ENCODE measurements at places on chromosomes 16 and 17. TPM values are rescaled to one million over a fixed set of nuclear protein-coding genes. Genes with fewer than 3 reads are reported as not detected.

UQCRC2 gene
- total RNA-seq, result 193 TPM

TBC1D28 gene
- not detected for total RNA-seq

PIMREG gene
- not detected for total RNA-seq

WDR90 gene
- total RNA-seq, result 19.2 TPM

TPSB2 gene
- total RNA-seq, result not detected

PIPOX gene
- 7.3 TPM for total RNA-seq

RHBDL1 gene
- total RNA-seq, result 1.4 TPM

IL21R gene
- 29.3 TPM for total RNA-seq

SCGB1C2 gene
- not detected for total RNA-seq

HCRT gene
- total RNA-seq, result not detected

SLC2A4 gene
- total RNA-seq, result not detected

DUSP3 gene
- total RNA-seq, result 11.6 TPM

MXRA7 gene
- 16.3 TPM for total RNA-seq

KRTAP3-2 gene
- not detected for total RNA-seq

RNF222 gene
- 0.18 TPM for total RNA-seq

ZPBP2 gene
- total RNA-seq, result 0.49 TPM
